CD14-positive monocyte (primary cell): ENCODE measurements at places on chromosomes 16 and 17.

- DNase-seq: no peak
These were observed 3.4 kb downstream of the NDRG4 start for GRCh38 chr16:58503166-58503862.

DNA sequence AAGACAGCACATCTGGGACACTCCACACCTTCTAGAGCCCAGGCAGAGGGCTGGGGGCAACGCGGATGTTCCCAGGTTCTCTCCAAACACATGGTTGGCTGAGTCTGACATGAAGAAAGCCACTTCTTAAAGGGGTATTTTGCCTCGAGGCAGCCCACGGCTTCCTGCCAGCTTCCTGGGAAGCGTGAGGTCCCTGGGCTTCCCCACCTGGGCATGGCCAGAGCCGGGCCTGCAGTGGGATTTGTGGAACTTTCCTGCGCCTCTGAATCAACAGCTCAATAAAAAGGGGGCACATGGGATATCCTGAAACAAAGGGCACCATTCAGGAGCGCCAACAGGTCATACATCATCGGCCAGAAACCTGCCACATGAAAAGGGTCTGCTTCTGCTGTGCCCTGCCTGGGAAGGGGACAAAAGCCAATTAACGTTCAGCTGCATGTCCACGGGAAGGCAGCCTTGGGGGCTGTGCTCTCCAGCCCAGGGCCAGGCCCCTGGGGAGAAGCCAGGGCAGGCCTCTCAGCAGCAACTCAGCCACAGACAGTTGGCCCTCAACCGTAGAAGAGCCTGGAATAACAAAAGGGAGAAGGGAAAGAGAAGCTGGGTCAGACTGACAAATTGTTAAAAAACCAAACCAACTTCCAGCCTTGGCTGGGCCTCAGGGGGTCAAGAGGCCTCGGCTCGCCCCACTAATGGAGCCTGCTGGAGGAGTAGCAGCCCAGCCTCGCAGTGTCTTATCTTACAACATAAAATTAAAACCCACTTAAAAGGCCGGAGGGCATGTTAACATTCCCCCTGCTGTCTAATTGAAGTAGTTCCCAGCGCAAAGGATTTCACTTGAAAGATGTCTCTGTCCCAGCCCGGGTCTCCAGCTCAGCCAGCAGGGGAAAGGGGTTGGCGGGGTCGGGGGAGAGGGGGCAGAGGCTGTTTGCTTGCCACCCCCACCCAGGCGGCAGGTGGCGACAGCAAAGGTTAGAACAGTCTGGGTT, 34.2 kb downstream of the TBX4 start:
- no peak for DNase-seq

DNA sequence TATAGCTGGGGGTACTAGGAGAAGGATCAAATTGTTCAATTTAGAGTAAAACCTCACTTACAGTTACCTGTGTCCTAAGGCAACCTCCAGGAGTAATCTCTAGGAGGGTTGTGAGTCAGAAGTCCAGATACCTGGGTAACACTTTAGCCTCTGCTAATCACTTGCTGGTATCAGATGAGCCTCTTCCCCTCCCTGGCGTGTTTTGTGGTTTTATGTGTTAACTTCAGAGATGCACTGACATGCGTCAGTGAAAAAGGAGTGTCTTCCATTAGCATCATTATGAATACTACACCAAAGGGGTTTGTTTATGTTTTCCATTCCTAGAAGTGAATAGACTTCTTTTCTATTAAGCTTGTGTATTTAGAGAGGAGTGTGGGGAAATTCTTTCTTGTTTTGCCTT, 208.2 kb downstream of the FTO start:
- no peak for DNase-seq

DNA sequence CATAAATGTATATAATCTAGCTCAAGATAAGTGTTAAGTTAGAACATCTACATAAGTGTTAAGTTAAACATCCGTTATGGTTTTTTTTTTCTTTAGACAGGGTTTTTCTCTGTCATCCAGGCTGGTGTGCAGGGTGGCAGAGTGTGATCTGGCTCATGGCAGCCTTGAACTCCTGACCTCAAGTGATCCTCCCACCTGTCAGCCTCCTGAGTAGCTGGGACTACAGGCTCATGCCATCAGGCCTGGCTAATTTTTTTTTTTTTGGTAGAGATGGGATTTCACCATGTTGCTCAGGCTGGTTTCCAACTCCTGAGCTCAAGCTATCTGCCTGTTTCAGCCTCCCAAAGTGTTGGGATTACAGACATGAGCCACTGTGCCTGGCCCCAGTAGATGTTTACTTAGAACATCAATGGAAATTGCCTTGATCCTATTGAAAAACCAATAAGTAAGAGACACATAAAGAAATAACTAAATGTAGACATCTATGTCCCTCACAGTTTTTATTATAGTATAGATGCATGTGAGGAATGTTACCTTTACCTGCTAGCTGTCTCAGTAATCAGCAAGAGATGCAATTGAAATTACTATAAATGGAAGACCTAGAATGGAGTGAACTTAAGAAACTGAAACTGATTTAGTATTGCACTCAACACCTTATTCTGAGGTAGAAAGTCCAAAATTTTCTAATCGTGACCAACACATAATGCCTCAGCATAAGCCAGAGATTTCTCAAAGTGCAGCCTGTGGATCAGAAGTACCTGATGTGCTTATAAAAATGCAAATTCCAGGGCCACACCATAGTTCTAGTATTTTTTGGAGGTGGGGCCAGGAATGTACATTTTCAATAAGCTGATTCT, 5.5 kb upstream of the FAM20A start:
- no peak for DNase-seq

DNA sequence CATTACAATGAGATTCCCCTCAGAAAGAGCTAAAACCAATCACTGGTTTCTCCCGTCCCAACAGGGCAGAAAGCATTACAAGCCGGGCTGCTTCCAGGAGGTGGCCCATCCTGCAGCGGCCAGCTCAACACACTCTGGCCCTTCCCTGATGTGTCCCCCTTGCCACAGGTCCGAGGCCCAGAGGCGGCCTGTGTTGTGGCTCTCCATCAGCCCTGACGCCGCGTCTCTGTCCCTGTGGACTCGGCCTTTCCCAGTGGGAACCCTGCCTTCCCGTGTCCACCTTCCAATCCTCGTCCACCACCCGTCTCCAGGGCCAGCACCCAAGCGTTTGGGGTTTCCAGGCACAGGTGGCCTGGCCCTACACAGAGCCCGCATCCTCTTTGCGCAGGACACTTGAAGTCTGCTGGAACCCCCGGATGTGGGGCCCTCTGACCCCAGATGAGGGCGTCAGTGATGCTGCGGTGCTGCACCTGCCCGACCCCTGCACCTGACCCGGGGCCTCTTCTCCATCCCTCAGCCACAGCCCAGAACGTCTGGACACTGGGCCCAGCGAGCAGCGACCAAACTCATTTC, 21.1 kb downstream of the RAB40B start:
- DNase-seq: no peak

DNA sequence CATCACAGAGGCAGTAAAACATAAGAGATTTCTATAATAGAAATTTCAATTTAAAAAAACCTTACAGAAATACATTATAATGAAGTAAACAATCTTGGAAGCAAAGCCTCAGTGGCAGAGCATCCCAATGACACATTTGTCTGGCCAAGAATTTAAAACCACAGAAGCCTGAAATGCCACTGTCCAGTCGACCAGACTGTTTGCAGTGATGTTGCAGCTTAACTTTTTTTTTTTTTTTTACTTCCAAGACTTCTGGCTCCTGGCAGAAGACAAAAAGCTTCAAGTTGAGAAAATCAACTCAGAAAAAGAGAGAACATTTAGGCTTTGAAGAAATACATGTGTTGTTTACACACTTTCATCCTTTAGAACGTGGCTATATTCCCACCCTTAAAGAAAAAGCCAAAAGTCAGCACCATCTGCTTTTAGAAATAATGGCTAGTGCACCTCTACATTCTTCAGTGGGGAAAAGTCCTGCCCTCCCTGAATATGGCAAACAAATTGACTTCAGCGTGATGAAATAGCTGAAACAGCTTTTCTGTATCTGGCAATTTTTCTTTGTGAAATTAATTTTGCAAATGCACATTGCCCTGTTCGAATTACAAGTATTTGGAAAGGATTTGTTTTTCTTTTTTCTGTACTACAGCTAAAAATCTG, 205.5 kb upstream of the MON1B start:
- DNase-seq: no peak

- no peak for DNase-seq
These were observed 564 bp upstream of the TMIGD1 start for GRCh38 chr17:30334421-30334820.
